ENCODE measurements at places on chromosomes 12 and 14.

GRCh38 chr14:34874386-34875030 is 652 bp downstream of the BAZ1A start:
- peak; percentile 50 for DNase-seq

GRCh38 chr12:118089782-118090181 is 14.0 kb downstream of the VSIG10 start:
- DNase-seq: no peak

- DNase-seq: no peak
These were observed 11.9 kb upstream of the CCND2 start for GRCh38 chr12:4261655-4262054.

DNA sequence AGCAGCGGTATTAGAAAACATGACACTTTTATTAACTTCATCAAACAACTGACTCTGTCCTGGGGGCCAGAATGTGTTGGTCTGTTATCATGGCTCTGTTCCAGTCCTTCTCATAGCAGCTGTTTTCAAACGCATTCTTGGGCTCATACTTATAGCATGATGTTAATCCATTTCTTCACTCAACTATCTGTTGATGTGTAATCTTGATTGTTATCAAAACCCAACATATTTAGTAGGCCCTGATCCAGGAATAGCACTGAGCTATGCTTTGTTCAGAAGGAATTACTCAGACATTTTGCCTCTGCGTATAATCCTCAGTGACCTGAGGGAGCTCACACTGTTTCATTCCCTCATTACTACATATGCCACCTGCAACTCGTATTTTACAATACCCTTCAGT is 315.9 kb downstream of the BMP4 start:
- peak; percentile 89 for DNase-seq
